Stimulated activated CD8-positive, alpha-beta memory T cell treated with anti-CD3 and anti-CD28 coated beads, Interleukin-15, amount 100 ng/mL, for 24 hours (primary cell): ENCODE measurements at places on chromosomes 16 and 17.

DNA sequence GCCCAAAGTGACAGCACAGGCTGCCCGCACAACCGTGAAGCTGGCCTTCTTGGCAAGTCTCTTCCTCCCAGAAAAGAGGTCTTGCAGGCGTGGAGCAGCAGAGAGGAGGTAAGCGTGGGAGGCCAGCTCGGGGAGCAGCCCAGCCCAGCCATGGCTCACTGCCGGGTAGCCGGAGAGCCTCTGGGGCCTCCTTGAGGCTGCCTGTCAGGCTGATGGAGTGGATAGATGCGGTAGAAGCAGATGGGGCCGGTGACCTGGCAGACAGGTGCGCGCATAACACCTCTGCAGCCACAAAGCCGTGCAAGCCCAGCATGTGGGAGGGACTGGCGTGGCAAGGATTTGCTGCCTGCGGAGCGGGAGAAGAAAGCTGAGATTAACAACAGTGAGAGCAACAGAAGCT, 17.1 kb upstream of the DOK4 start:
- no peak for DNase-seq

DNA sequence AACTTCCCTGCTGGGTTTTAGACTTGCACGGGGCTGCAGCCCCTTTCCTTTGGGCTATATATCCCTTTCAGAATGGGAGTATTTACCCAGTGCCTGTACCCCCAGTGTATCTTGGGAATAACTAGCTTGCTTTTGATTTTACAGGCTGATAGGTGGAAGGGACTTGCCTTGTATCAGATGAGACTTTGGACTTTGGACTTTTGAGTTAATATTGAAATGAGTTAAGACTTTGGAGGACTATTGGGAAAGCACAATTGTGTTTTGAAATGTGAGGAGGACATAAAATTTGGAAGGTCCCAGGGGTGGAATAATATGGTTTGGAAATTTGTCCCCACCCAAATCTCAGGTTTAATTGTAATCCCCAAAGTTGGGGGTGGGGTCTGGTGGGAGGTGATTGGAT, 393.8 kb upstream of the KIF2B start:
- no peak for DNase-seq

DNA sequence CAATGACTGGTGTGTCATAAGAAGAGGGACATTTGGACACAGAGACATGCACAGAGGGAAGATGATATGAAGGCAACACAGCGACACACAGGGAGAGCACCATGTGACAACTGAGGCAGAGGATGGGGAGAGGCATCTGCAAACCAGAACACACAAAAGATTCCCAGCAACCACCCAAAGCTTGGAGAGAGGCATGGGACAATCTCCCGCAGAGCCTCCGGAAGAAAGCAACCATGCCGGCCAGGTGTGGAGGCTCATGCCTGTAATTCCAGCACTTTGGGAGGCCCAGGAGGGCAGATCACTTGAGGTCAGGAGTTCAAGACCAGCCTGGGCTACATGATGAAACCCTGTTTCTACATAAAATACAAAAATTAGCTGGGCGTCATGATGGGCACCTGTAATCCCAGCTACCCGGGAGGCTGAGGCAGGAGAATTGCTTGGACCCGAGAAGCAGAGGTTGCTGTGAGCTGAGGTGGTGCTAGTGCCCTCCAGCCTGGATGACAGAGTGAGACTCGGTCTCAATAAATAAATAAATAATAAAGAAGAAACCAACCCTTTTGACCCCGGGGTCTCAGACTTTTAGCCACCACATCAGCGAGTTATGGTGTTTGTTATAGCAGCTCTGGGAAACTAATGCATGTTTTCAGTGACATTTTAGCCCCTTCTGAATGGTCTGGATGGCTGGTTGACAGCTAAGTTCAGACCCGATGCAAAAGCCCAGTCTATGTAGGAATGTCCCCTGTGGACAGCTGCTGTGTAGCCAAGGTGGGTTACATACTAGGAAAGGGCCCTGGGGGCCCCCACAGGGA, 13.8 kb upstream of the PLCG2 start:
- DNase-seq, result no peak

- DNase-seq, result no peak
These were observed 135.7 kb upstream of the XYLT1 start for GRCh38 chr16:17606460-17606859.

- DNase-seq, result no peak
These were observed 45.8 kb downstream of the TENT4B start for GRCh38 chr16:50198802-50199403.

GRCh38 chr17:81376946-81377714, 18.1 kb upstream of the BAHCC1 start:
- DNase-seq, result no peak

DNA sequence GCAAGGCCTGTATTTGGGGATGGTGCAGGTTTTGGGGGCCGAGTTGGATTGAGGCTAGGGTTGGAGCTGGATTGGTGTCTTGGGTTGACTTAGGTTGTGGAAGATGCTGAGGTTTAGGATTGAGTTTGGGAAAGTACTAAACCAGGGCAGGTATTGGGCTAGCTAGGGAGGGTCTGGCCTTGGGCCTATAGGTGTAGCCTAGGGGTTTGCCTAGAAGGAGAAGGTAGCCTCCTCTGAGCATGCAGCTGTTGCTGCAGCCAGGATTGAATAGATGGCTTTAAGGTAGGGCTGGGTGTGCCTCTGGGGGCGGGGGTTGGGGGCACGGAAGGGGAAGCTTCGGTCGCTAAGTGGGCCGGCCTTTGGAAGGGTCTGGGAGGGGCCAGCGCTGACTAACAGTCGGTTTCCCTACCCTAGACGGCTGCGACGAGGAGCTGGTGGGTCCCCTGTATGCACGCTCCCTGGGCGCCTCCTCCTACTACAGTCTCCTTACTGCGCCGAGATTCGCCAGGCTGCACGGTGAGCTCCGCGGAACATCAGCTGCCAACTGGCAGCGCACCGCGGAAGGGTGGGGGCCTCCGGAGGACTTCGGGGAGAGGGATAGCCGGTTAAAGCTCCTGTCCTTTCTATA, 1.2 kb downstream of the CNTNAP1 start:
- no peak for DNase-seq

DNA sequence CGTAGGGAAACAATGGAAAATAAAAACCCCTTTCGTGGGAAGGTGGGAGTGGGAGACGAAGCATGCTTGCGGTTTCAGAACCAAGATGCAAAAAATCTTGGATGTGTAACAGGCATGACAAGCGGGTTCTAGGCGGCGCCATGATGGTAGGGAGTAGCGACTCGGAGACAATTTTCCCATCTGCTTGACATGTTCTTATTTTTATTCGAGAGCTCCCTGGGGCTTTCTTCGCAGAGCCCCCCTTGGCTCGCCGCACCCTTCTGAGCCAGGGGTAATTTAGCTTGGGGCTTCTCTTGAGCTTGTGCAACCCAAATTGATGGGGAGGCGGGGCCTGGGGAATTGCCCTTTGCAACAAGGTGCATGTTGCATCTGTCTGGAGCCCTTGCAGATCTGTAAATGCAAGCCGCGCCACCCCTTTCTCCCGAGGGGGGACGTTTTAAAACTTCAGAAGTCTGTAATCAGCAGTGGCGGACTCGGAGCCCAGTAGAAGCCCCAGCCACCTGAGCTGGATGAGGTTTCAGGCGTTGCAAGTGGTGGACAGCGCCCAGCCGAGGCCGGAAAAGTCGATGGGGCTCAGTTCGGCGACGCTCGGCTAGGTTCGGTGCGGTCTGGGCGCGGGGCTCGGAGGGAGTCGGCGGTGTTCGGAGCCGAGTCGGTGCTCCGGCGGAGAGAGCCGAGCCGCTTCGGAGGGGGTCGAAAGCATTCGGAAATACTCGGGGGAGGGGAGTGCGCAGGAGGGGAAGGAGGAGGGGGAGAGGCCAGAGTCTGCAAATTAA, 2.9 kb downstream of the GNAO1 start:
- DNase-seq, result peak; percentile 42

GRCh38 chr16:26736084-26736483, 330.6 kb upstream of the C16orf82 start:
- DNase-seq, result no peak

DNA sequence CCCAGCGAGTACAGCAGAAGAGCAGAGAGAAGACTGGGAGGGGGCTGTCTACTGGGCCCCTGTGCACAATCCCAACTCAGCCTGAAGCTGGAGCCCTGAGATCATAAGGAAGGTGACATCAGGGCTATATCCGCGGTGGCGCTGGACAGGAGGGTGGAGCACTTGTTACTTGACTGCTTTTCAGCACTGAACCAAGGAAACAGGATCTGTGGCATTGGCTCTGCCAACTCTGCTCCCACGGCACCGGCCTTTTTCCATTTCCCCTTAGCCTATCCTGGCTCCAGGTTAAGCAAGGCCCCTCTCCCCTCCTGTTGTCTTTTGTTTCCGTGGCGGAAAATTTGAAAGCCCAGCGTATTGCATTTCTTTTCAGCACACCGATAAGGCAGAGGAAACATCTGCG, 125.0 kb upstream of the IRX3 start:
- DNase-seq, result no peak

GRCh38 chr17:8753136-8753975, 5.0 kb downstream of the SPDYE4 start:
- no peak for DNase-seq

DNA sequence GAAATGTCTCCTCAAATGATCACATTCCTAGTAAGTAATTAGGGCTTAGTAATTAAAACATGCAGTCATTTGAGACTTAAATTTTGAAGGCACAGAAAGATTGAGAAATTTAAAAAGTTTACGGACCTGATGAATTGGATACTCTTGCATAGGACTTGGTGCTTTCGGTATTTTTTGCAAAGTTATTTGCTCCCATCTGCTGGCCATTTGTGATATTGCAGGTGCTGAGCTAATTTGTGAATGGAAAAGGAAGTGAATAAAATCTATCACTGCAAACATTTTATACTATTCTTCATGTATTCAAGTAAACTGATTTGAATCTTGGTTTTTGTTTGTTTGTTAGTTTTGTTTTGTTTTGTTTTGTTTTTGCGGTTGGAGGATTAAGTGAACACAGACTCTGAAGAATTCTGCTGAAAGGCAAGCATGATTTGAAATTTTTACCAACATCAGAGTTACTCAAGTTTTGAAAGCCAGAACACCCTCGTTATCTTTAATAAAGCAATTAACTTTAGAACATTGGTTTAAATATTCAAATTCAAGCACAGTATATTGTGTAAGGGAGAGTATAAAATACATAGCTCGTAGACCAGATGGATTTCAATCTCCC, 689.5 kb upstream of the RBFOX1 start:
- peak; percentile 5 for DNase-seq

DNA sequence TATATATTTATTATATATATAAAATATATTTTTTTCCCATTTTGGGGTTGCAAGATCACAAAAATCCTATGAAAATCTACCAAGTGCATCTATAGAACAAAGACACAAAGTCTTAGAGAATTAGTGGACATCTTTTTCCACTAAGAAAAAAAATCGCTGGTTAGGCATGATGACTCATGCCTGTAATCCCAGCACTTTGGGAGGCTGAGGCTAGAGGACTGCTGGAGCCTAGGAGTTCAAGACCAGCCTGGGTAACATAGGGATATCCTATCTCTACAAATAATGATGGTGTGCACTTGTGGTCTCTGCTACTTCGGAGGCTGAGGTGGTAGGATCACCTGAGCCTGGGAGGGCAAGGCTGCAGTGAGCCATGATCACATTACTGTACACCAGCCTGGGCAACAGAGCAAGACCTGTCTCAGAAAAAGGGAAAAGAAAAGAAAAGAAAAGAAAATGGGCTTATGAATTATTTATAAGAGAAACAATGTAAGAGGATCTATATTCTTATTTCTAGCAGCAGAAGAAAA, 185.1 kb upstream of the PSMD7 start:
- no peak for DNase-seq

DNA sequence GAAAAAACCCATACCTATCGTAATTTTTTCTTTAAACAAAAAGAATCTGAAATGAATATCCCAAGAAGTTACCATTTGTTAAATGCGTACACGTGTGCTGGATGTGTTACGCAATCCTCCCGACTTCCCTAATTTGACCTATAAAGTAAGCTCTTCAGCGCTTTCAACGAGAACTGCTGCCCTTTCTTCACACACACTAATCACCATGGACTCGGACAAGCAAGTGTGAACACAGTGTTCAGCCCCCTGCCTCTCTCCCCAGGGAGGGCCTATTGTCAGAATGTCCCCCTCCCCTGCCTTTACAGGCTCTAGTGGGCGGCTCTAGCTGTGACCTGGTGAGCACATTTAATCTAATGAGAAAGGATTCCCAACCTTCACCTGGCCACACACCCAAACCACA, 216.1 kb downstream of the CEP112 start:
- no peak for DNase-seq

- DNase-seq, result no peak
These were observed 3.8 kb downstream of the PRR29 start for GRCh38 chr17:64001763-64002529.
